ENCODE measurements at places on chromosomes 3 and 15. TPM values are rescaled to one million over a fixed set of nuclear protein-coding genes. Genes with fewer than 3 reads are reported as not detected.

The KCNMB3 gene
- 0.16 TPM for total RNA-seq

The HTR3E gene
- total RNA-seq = not detected

The CELF6 gene
- not detected for total RNA-seq

The MAGI1 gene
- 12.8 TPM for total RNA-seq

The CMTM8 gene
- total RNA-seq = 1.8 TPM

Data from cardiac atrium fibroblast (primary cell).